ENCODE measurements at places on chromosomes 7 and 10.

DNA sequence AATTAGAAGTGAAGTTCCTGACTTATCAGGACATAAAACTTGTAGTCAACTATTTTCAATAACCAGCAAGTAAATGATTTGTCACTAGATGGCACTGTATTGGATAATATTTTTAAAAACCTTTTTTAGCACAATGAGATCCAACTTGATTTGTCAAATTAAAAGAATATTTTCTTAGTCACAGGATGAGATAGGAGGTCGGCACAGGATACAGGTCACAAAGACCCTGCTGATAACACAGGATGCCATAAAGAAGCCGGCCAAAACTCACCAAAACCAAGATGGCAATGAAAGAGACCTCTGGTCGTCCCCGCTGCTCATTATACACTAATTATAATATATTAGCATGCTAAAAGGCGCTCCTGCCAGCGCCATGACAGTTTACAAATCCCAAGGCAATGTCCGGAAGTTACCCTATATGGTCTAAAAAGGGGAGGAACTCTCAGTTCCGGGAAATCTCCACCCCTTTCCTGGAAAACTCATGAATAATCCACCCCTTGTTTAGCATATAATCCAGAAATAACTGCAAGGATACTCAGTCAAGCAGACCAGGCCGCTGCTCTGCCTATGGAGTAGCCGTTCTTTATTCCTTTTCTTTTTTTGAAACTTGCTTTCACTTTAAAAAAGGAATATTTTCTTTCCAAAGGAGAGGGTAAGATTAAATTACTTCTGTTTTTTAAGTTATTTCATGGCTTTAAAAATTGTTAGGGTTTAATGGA lies 255.7 kb upstream of the MKLN1 start:
- no peak for DNase-seq

DNA sequence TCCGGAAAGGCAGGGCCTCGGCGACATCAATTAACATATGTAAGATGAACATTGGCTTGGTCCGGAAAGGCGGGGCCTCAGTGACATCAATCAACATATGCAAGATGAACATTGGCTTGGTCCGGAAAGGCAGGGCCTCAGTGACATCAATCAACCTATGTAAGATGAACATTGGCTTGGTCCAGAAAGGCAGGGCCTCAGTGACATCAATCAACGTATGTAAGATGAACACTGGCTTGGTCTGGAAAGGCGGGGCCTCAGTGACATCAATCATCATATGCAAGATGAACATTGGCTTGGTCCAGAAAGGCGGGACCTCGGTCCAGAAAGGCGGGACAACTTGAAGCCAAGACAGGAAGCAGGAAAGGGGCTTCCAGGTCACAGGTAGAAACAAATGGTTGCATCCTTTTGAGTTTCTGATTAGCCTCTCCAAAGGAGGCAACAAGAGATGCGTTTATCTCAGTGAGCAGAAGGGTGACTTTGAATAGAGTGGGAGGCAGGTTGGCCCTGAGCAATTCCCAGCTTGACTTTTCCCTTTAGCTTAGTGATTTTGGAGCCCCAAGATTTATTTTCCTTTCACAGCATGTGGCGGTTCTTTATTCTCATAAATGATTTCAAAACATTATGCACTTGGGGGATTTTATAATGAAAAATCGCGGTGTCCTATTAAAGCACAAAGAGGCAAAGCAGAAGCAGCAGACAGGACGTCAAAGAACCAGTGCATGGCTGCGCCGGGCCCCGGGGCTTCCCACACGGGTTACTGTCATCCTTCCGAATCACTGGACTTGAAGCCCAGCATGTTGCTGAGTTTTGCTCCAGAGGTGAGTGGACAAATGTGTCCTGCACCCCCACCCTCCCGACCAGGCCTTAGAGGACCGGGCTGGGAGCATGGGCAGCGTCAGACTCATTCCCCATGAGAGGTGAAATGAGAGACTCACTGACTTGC lies 43.1 kb upstream of the EN2 start:
- DNase-seq, result no peak

DNA sequence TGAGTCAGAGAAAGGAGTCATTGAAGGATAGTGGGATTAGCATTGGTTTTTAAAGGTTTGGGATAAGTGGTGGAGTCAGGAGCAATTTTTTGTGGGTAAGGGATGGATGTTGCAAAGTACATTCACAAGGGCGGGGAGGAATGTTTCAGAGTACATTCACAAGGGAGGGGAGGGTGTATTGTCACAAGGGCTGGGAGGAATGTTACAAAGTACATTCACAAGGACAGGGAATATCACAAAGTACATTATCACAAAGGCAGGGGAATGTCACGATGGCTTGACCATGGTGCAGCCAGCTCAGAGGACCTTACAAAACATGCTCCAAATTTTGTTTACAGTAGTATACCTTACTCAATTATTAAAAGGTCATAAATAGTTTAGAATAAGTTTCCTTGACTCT lies 30.3 kb downstream of the C1GALT1 start:
- no peak for DNase-seq

DNA sequence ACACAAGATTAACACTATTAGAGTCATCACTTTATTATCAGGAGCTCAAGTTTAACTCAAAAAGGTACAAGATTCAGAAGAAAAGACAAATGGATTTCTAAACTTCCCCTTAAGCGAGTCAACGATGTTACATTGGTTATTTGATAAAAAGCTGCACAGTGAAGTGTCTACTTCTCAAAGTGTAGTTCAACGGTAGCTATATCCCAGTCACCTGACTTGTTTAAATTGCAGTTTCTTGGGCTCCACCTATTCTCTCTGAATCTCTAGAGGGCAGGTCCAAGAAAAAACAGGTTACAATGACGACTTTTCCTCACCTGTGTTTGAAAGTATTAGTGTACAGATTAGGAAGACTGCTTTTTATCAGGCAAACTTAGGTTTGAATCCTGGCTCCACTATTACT lies 16.6 kb downstream of the MINDY3 start:
- DNase-seq, result no peak

- no peak for DNase-seq
Observed at GRCh38 chr7:112161253-112162141, 44.7 kb downstream of the DOCK4 start.

DNA sequence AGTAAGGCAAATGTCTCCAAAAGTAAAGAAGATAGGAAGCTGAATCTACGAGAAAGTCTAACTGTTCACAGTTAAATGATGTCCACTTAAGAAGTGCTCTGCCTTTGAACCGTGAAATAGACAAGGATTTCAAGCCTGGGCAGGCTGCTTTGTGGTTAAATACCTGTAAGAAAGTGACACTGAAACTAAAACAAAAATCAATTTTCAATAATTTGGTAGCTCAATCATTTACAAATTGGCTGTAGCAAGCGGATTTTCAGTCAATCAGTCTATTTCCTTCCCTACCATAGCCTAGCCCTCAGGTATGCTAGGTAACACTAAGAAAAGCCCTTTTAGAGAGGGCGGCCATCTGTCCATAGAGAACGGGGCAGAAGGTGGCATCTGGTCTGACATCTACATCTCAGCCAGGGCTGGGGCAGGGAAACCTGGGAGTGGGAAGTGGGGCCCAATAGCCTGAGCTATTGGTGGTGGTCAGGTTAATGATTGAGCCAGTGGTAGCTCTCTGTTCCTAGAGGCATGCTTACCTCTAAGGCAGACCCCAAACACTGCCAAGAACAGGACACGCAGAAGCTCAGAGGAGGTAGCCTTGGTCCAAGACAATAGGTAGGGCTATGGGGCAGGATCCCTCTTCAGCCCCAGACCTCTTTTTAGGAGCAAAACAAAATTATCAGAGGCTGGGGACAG lies 223.2 kb downstream of the CCSER2 start:
- DNase-seq, result no peak

DNA sequence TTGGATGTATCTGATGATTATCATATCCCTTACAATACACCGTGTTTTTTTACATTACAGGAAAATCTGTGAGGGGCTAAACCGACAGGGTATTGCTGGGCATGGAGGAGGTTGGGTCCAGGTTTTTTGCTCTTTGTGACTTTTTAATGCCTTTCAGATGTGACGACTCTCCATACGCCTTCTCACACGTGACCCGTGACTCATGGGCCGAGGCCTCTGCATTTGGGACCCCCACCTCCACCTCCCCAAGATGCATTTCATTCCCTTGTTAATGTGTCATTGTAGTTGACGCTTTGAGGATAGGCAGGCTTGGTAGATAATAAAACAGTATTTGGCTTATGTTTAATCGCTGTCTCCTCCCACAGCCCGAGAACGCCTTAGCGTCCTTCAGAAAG lies 95.3 kb downstream of the CUX1 start:
- DNase-seq, result no peak

DNA sequence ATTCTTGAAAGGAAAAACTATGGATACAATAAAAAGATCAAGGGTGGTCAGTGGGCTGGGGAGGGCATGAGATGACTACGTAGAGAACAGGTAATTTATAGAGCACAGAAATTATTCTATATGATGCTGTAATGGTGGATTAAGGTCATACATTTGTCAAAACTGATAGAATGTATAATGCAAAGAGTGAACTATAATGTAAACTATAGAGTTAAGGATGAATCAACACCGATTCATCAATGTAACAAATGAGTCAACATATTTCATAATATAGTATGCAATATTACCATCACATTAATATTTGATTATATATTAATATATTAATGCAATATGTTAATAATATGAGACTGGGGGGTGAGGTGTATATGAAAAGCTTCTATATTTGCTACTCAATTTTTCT lies 555.6 kb upstream of the POT1 start:
- DNase-seq, result no peak

DNA sequence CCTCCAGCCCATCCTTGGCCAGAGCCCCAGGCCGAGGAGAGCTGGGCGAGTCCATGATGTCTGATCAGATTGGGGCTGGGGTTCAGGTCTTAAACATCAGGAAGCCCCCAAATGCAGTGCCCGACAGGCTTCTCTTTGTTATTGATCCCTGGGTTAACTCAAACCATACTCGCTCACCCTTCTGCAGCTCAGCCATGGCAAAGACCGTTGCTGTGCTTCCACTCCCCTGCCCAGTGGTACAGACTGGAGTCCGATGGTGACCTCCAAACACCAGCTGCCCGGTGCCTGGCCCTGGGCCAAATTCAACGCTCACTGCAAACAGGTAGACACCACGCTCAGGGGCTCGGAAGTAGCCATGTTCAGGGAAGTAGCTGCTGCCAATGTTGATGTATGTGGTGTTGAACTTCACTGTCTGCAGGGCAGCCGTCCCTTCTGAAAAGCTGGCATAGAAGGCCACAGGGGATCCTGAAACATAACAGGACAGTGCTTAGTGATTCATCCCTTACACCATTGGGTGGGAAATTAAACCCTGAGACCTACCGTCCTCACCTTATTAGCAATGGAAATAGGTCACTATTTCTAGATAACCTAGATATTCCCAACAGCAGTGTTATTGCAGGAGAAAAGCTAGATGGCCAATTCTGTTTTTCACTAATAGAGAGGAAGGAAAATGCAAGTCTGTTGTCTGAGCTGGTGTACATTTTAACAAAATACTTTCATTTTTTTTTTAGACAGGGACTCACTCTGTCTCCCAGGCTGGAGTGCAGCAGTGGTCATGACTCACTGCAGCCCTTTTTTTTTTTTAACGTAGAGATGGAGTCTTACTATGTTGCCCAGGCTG lies 20.5 kb downstream of the MMRN2 start:
- no peak for DNase-seq

DNA sequence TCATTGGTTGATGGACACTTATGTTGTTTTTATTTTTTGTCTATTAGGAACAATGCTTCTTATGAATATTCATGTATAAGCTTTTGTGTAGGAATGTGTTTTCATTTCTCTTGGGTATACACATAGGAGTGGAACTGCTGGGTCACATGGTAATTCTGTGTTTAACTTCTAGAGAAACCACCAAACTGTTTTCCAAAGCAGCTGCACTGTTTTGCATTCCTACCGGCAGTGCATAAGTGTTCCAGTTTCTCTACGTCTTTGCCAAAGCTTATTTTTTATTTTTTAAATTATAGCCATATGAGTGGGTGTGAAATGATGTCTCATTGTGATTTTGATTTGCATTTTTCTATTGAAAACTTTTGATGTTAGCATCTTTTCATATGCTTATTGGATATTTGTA lies 51.3 kb downstream of the ADK start:
- no peak for DNase-seq

DNA sequence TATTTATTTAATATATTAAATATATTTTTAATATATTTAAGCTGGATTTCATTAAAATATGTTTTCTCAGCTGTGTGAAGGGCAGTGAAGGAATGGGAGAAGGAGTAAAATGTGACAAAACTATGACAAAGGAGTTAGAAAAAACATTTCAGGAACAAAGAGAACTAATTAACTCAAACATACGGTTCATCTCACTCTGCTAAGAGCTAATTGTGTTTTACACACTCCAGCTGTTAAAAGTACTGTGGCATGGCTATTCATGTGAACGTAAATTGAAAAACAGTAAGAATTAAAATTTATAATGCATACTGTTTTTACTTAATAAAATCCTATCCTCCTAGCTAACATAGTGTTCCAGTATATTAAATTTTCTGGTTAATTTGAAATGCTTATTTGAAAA lies 262.5 kb upstream of the GNAI1 start:
- DNase-seq, result no peak

- no peak for DNase-seq
Observed at GRCh38 chr7:44801890-44802289, 5.4 kb downstream of the PPIA start.

GRCh38 chr7:25707768-25708620 lies 444.0 kb upstream of the NFE2L3 start:
- DNase-seq, result no peak

Measured in NCI-H187 treated with DMSO at 0.1 percent for 48 hours (cell line).